ENCODE measurements at places on chromosomes 12 and 14.

DNA sequence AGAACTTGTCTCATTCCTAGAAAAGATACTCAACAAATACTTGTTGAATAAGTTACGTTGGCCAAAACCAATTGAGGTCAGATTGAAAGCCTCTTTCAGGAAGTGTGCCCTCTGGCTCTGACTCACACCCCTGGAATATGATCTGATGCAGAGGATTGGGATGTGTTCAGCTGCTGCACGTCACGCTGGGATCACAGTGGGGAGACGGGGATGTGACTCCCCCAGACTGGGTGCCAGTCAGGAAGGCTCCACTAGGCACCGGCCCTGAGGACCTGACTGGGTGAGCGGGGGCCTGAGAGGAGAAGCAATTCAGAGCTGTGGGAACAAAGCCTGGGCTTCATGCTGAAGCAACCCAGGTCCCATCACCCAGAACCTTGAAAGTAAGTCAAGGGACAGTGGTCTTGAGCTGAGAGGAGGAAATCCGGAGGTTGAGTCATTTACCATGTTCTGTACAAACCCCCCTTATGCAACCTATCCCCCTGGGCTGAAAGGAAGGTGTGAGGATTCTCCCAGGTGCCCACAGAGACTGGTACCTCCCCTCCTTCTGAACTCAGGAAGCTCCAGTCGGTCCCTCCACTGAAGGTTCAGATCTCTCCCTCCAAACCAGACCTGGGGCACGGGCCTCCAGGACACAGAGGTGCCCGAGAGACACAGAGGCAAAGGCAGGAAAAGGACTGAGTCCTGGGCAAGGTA lies 3.9 kb downstream of the CEBPE start:
- DNase-seq = no peak

- DNase-seq = no peak
These were observed 91.6 kb downstream of the TPH2 start for GRCh38 chr12:72030277-72030676.

DNA sequence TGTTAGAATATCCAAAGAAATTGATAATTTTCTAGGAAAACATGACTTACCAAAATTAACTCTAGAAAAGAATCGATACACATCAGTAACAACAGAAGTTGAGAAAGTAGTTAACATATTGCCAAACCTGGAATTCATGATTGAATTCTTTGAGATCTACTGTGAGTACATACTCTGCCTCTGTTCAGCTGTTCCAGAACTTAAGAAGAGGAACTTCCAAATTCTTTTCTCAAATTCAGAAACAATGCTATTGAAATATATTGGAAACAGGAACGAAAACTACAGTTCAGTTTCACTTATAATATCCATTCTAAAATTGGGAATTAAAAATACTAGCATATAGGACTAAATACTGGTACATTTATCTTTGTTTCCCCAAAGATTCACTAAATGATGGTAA lies 57.9 kb downstream of the MARK3 start:
- no peak for DNase-seq

DNA sequence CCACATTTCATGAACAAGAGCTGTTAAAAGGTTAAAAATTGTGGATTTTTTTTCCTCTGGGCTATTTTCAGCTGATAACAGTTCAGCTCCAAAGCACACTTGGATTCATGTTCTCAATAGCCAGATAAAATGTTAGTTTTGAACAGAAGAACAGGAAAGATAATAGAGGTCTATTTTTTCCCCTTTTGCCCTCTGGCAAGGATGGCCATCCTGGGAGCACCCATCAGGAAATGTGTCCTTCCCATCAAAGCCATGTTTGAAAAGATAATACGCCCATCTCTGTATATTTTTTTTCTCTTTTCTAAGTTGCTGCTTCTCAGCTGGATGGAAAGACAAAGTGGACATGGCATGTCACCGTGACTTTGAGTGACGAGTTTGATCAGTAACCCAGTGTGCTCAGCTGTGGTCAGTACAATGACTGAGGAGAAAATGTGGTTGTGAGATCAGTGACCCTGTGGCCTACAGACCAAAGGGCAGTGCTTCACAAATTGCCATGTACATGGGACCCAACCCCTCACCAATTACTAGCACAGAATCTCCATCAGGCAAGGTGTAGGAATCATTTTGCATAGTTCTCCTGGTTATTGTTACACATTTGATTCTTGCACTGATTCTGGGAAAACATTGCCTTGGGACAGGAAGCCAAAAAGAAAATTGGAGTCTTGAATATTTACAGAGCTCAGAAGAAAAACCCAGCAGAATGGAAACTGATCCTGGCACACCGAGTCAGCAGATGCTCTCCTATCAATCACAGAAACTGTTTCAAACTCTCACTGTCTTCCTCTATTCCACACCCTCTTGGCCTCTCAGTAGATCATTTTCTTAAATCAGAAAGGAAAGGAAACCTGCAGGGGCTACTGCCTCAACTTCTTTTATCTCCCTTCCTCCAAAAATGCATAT lies 64.3 kb downstream of the ANO6 start:
- no peak for DNase-seq

DNA sequence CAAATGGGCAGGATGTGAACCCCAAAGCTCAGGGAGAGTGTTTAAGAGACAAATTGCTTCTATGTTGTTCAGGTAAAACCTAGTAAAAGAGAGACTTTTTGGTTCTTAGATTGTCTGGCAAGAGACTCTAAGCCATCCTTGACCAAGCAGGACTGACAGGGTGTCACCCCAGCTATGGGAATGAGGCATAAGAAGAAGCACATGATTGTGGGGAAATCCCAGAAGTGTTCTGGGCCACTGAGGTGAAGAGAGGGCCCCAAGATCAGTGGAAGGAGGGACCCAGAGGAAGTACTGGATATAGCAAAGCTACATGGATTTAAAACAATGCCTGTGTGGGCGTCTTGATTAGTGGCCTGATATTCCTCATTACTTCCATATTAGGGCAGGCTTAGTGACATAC lies 99.0 kb downstream of the SAMD4A start:
- DNase-seq = no peak

GRCh38 chr12:124453419-124454351 lies 113.7 kb downstream of the NCOR2 start:
- no peak for DNase-seq

GRCh38 chr12:50220363-50220995 lies 53.3 kb upstream of the CERS5 start:
- no peak for DNase-seq

GRCh38 chr14:102250636-102251035 lies 54.3 kb downstream of the MOK start:
- DNase-seq = no peak

GRCh38 chr12:3030821-3031429 lies 46.3 kb upstream of the TSPAN9 start:
- DNase-seq = no peak

DNA sequence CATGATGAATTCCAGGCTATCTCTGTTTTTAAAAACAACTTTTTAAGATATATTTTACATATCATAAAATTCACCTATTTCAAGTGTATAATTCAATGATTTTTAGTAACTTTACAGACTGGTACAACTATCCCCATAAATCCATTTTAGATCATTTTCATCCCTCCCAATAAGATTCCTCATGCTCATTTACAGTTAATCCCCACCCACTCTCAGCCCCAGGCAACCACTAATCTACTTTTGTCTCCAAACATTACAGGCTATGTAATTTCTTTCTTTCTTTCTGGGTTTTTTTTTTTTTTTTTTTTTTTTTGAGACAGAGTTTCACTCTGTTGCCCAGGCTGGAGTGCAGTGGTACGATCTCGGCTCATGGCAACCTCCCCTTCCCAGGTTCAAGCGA lies 81.3 kb downstream of the DNAI7 start:
- DNase-seq = no peak

DNA sequence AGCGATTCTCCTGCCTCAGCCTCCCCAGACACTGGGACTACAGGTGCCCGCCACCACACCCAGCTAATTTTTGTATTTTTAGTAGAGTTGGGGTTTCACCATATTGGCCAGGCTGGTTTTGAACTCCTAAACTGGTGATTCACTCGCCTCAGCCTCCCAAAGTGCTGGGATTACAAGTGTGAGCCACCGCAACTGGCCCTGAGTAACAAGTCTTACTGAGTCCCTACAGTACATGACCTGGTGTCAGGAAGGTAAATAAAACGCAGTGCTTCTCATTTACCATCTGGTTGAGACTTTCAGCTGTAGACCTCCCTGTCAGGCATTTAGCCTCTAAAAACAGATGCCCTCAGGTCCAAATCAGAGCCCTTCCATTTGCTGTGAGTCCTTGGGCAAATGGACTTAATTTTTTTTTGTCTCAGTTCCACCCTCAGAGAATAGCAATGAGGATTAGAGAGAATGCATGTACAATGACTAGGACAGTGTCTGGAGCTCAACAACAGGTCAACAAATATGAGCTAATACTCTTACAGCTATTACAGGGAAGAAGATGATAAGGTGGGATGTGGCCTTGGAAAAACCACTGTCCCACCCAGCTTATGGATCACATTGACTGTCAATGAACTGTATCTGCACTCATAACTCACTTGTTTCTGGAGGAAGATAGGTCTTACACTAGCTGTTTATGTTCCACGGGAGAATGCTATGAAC lies 70.5 kb downstream of the PHLDA1 start:
- DNase-seq = no peak
